ENCODE measurements at places on chromosomes 12 and 14.

GRCh38 chr12:55847603-55848291 lies 5.0 kb upstream of the MMP19 start:
- peak; percentile 95 for DNase-seq

- peak; percentile 38 for DNase-seq
Observed at GRCh38 chr12:124480469-124481256, 86.7 kb downstream of the NCOR2 start.

GRCh38 chr12:24201258-24201970 lies 251.9 kb upstream of the SOX5 start:
- no peak for DNase-seq

GRCh38 chr12:122087431-122088178 lies 9.0 kb downstream of the MLXIP start:
- no peak for DNase-seq

DNA sequence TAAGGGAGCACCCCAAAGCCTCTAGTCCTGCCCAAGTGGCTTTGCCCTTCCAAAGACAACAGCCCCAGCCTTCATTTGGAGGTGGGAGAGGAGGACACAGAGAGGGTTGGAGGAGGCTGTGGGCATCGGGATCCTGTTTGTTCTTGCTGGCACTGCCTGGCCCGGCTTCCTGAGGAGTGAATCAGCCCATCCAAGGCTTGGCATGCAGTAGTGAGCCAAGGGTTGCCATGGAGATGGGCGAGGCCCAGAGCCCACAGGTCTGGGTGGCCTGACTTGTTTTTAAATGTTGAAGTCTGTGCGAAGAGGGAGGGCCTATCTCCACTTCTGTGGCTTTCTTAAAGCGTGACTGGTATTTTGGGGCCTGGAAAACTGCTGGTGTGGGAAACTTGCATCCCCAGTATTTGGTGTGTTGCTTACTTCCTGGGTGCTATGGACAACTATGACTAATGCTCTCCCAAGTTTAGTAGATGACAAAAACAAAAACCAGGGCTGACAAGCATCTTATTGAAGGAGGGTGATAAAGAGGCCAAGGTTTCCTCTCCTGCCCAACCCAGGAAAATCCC lies 15.8 kb downstream of the CD9 start:
- peak; percentile 95 for DNase-seq

- DNase-seq, result no peak
Observed at GRCh38 chr14:56648508-56649301, 69.1 kb downstream of the TMEM260 start.

- DNase-seq, result no peak
Observed at GRCh38 chr14:53022593-53022992, 71.7 kb upstream of the FERMT2 start.

DNA sequence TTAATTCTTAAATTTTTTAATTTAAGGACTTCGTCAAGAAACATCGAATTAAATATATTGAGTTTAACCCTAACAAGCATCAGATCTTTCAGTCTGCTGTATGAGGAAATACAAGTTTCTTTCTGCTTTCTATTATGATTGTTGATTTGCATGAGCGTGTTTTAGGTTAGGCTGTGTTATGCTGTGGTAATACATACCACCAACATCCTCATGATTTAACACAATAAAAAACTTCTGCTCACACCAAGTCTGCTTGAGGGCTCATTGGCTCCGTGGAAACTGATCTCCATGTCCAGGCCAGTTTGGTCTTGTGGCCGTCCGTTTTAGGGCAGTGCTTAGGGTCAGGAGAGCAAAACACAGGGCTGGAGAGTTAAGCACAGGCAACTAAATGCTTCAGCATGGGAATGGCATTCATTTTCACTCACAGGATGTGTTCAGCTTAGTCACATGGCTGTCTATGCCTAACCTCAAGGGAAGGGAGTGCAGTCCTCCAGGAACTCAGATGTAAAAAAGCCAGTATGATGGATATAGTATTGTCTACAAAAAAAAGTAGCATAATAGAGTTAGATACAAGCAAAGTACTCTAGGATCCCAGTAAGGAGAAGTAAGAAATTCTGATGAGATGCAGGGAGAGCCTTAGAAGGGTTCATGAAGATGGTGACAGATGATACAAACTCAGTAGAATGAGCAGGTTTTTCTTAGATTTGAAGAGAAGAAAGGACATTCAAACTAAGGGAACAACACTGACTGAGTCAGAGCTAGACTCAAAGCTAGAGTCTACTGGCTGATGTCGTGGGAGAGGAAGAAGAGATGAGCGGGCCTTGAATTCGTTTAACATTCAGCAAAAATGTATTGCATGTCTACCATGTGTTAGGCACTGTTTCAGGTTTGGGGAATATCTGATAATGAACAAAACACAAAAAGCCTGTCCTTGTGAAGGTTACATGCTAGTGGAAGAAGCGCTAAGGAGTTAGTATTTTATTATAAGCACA lies 16.3 kb downstream of the MARK3 start:
- peak; percentile 69 for DNase-seq

DNA sequence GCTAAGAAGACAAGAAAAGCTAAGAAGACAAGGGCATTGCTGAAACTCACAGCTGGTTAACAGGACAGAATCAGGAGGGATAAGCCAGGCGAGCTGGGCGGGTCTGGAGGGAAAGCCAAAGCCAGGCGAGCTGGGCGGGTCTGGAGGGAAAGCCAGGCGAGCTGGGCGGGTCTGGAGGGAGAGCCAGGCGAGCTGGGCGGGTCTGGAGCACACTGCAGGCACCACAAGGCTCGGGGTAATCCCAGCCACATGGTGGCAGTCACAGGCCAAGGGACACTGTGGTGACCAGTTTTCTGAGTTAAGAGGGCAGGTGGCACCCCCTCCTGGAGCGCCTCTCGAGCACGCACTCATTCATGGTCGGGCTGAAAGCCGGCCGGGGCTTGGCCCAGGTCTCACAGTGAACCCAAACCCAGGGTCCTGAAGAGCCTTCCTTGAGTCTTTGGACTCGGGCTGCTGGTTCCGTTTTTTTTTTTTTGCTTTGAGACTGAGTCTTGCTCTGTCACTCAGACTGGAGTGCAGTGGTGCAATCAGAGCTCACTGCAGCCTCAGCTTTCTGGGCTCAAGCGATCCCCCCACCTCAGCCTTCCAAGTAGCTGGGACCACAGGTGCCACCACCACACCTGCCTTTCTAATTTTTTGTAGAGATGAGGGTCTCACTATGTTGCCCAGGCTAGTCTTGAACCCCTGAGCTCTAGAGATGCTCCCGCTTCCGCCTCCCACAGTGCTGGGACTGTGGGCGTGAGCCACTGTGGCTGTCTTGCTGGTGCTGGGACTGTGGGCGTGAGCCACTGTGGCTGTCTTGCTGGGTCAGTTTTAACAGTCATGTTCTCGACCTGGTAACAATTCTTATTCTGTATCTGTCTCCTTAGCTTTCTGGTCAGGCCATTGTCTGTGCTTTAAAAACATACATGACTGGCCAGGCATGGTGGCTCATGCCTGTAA lies 40.2 kb downstream of the HSP90AA1 start:
- DNase-seq, result no peak

DNA sequence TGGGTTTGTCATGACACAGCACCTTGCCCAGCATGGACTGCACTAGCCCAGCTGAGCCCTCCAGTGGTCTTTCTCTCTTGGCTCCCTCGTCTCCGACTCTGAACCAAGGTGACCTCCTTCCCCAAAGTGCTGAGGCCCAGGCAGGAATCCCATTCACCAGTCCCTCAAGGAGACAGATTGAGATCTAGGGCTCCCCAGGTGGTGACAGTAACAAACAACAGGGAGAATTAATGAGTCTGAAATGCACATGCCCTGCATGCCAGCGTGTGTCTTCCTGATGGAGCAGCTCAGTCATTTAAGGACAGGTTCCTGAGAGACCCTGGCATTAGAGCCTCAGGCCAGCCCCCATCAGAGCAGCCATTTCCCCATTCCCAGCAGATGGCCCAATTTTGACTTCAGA lies 51.4 kb upstream of the OAS1 start:
- no peak for DNase-seq

- no peak for DNase-seq
Observed at GRCh38 chr12:104701756-104702155, 245.0 kb downstream of the CHST11 start.

- DNase-seq, result no peak
Observed at GRCh38 chr12:7542046-7542445, 38.5 kb upstream of the CD163 start.

GRCh38 chr14:56064513-56064912 lies 53.7 kb upstream of the PELI2 start:
- DNase-seq, result no peak

GRCh38 chr12:119687406-119687805 lies 19.5 kb downstream of the PRKAB1 start:
- no peak for DNase-seq

DNA sequence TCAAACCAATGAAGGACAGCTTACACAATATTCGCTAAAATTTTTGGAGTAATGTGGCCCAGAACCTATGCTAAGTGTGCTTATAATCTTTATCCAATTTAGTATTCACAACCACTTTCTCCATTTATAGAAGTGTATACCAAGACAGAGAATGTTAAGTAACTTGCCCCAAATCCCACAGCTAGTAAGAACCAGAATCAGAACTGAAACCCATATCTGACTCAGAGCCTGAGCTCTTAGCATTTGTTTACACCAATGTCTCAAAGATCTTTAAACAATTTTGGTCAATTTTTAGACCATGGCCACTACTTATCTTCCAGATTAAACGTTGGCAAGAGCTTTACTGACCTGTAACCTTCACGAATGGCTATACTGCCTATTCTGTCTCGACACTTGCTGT lies 53.0 kb downstream of the PAPLN start:
- DNase-seq, result no peak

Data from amniotic stem cell (primary cell).